ENCODE measurements at places on chromosomes 12 and 14. TPM values are rescaled to one million over a fixed set of nuclear protein-coding genes. Genes with fewer than 3 reads are reported as not detected.
A peak's percentile ranks its signal among the peaks of the same experiment; 100 is the strongest.

Gene EMP1
- total RNA-seq, result 204 TPM

Gene GPR137C
- 0.17 TPM for total RNA-seq

Gene STXBP6
- total RNA-seq, result 0.17 TPM

Gene PLCZ1
- total RNA-seq, result 0.67 TPM

Gene KNTC1
- 12.7 TPM for total RNA-seq

Gene NCAPD2
- 17.8 TPM for total RNA-seq

Gene PTPRB
- 0.17 TPM for total RNA-seq

Gene OASL
- 0.50 TPM for total RNA-seq

- DNase-seq, result no peak
Measured at GRCh38 chr12:131261906-131262305, 308.2 kb downstream of the ADGRD1 start.

- peak; percentile 67 for DNase-seq
Measured at GRCh38 chr12:57844709-57845477, 1.6 kb downstream of the CTDSP2 start.

- no peak for DNase-seq
Measured at GRCh38 chr14:28784096-28785048, 17.8 kb downstream of the FOXG1 start.

DNA sequence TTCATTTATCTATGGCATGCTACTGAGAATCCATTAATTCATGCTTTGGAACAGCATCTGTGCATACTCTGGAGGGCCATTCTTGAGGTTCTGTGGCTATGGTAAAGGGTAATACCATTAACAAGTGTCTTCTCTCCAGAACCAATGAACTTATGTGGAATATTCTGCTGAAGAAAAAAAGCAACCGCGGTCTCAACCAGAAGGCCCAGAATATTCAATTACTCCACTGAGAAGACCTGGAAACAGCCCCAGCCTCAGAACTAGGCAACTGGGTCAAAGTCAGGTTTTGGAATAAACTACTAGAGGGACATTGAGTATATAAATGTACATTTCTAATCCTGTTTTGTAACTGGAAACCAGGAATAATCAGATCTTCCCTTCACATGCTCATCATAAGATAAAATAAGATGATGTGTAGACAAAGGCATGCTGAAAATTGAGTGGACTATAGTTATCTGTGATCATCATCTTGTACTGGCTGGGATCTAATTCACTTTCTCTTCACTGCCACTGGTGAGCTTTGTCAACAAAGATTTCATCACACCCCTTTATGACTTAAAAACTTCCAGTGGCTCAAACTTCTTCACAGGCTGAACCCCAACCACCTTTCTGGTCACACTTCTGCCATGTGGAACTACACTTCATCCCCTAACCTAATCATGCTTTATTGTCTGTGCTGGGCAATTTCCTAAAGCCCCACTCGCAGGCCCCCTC, 6.0 kb downstream of the SPTB start:
- no peak for DNase-seq

DNA sequence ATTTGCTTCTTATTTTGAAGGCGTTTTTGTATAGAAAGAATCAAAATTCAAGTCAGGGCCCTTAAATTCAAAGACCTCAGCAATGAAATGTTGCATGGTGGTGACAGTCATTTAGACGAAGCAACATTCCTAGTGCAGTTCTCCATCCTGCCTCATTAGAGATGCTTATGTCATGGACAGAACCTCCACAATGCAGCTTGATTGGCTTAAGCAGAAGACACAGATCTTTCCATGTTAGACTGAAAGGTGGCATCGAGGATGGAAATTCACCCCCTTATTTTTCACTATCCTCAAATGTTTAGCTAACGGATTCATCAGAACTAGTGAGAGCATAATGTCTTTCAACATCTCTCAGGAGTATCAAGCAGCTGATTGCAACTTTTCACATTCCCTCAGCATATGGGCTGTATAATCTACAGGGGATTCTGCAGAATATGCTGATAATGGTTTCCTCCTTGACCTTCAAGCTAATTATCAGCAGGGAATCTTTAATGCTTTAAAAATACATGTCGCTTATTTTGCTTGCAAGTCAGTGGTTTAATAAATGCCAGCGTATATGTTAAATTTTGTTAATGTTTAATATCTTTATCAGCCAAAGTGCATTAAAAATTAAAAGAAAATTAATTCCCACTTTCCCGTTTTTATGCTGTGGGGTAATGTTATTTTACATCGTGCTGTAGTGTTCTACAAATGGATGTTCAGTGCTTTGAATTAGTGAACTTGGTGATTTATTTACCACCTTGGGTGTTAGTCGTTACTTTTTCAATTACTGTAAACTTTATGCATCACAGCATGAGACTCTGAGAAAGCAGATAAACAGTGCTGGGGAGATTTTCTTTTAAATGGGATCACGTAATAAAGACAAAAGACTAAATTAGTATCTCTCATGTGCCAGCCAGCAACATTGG, 12.8 kb upstream of the NRDE2 start:
- DNase-seq, result no peak

DNA sequence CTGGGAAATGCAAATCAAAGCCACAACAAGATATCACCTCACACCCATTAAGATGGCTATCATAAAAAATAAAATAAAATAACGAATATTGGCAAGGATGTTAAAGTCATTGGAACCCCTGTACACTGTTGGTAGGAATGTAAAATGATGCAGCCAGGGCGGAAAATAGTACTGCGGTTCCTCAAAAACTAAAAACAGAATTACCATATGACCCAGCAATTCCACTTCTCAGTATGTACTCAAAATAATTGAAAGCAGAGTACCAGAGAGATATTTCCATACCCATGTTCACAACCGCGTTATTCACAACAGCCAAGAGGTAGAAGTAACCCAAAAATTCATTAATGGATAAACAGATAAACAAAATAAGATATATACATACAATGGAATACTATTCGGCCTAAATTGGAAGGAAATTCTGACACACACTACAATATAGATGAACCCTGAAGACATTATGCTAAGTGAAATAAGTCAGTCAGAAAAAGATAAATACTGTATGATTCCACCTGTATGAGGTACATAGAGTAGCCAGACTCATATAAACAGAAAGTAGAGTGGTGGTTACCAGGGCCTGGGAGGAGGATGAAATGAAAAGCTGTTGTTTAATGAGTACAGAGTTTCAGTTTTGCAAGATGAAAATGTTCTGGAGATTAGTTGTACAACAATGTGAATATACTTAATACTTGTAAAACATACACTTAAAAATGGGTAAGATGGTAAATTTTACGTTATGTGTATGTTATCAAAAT, 84.6 kb downstream of the TXNDC16 start:
- no peak for DNase-seq

GRCh38 chr14:28987516-28987915, 220.9 kb downstream of the FOXG1 start:
- no peak for DNase-seq

DNA sequence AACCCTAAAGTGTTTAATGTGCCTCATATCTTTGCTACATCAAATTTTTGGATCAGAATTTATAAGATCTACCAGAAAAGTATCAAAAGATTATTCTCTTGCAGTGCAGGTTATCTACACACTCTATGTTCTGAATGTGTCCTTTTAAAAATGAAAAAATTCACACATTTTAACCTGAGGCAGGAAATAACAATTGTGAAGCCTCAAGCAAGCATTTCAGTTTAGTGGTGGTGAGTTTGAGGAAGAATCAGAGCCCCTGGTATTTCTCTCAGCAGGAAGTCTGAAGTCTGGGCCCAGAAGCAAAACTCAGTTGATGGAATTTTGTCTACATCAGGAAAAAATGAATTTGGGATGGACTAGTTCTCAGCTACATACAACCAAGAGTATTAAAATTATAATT, 137.0 kb upstream of the PZP start:
- DNase-seq, result no peak

- no peak for DNase-seq
Measured at GRCh38 chr14:85024931-85025330, 505.0 kb upstream of the FLRT2 start.

DNA sequence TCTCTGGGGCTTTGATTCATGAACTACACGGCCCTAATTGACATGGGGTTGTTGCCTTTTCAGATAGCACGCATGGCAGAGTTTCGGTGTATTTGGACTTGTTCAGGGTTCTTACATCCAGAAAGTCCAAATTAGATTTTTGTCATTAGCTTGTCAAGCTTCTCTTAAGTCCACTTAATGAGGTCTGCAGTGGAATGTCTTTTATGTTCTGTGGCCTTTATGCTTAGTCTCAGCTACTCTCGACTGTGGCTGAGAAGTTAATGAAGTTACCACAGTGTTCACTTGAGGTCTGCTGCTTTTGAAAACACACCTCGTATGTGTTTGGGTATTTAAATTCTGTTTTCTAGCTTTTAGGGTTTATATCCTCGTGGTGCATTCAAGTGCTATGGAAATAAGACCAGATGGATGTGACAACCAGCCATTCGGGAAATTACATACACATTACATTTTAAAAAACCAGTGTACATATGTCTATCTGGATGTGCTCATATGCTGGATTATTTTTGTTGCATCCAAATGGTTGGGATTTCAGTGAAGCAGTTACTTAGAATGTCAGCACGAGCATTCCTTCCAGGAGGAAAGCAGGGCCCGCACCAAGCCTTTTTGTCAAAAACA, 80.2 kb downstream of the RMST start:
- no peak for DNase-seq

- DNase-seq, result no peak
Measured at GRCh38 chr12:58359084-58359483, 417.7 kb downstream of the ATP23 start.

DNA sequence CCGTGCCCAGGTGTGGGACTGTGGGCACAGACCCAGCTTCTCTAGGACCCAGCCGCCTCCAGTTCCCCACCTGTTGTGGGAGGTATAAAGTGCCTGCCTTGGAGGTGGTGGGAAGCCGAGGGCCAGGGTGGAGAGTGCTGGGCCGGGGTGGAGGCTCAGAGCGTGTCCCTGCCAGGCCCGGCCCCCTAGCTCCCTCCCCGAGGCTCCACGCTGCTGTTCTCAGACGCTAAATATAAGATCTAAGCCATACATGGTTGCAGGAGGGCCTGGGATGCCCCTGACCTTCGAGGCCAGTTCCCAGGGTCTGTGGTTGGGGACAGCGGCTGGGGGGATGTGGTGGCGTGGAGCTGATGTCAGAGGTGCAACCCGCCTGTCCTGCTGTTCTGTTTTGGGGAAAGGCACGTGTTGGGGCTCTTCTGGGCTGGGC, 10.8 kb downstream of the INF2 start:
- DNase-seq, result no peak

GRCh38 chr14:100149851-100150611, 9.4 kb downstream of the DEGS2 start:
- no peak for DNase-seq

DNA sequence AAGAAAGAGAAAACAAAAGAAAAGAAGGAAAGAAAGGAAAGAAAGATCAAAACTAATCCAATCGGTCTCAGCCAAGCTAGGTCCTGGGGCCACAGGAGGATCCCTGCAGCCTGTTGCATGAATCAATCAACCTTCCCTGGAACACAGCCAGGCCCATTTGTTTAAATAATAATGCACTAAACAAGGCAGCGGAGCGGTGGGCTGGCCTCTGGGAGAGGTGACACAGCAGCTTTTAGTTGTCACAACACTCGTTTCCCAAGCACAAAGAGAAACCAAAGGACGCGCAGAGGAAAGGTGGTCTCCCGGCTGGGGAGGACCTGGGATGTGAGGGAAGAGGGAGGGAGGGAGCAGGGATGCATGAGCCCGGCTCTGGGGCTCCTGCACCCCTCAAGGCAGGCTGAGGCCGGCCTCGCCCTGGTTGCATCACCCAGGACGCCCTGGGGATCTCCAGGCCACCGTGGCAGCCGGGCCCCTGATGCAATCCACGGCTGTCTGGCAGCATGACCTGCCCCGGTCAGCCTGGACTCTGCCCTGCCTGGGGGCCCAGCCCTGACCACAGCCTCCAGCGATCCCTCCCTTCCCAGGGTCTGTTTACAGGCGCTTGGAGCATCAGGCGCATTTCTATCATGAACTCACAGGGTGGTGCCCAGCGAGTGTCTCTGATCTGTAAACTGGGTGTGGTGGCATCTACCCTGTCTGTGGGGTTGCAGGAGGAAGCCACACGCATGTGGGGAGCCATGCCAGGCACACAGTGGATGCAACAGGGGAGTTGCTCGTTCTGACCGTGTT, 32.5 kb downstream of the MMP17 start:
- peak; percentile 37 for DNase-seq

DNA sequence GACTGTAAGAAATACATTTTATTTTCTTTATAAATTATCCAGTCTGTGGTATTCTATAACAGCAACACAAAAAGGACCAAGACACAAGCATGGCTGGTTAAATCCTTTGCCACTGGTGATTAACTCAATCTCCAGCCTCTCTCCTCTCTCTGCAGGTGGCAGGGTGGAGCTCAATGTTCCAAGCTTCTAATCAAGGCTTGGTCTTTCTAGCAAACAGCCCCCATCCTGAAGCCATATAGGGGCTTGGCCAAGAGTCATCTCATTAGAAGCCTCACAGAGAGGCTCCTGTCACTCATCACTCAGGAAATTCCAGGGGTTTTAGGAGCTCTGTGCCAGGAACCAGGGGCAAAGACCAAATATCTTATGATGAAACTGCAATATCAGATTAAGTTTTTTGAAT, 12.0 kb downstream of the C12orf75 start:
- DNase-seq, result no peak

DNA sequence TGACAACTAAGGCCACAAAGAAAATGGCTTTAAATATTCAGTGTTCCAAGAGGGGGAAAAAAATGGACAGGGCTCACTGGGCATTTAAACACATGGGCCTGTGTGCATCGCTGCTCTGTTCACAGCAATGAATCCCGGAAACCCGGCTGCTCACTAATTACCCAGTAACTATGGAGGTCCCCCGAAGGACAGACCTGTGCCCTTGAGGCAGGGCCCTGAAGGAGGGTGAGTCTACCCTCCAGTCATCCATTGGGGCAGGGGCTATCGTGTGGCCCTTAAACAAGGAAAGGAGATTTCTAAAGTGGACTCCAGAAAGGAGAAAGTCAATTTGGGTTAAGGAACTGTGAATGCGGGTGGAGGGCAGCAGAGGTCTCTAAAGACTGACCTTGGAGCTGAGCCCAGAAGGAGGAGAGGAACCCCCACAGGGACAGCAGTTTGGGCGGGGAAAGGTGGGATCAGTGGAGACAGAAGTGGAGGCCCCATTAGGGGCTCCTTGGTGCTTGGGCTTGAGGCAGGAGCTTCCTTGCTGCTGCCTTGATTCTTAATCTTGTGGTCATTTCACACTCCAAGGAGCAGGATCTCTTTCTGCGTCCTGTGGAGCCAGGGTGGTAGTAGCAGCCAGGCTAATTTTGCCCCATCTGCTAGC, 1.4 kb upstream of the CLMN start:
- DNase-seq, result no peak

DNA sequence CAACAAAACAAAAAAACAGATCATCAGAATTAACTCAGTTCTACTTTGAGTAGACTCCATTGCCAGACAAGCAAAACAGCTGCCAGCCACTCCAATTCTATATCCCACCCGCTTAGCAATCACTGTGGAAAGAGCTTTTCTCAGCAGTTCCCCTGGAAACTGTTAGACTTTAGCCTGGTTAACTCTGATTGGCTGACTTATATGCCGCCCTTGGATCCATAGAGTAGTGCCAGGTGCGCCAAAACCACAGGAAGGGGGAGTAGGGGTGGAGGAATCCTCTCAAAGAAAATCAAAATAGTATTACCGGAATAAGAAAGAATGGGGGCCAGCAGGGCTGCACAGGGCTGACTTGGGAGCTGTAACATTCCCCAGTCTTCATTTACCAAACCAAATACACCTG, 5.4 kb upstream of the EML5 start:
- no peak for DNase-seq
